Camera-type eye (tissue), 1 donor: ENCODE measurements at places on chromosomes 3 and 15. TPM values are rescaled to one million over a fixed set of nuclear protein-coding genes. Genes with fewer than 3 reads are reported as not detected.

The CCK gene
- total RNA-seq, result 5.6 TPM

The IL17RC gene
- total RNA-seq, result 28.1 TPM

The GHRL gene
- total RNA-seq, result not detected

The TTC21A gene
- 9.6 TPM for total RNA-seq

The PDCD7 gene
- 27.2 TPM for total RNA-seq

The GRK7 gene
- total RNA-seq, result 1.3 TPM

The FES gene
- 35.7 TPM for total RNA-seq

The VIPR1 gene
- 3.7 TPM for total RNA-seq

The CNTN4 gene
- 98.5 TPM for total RNA-seq

The SLC35G2 gene
- total RNA-seq, result 13.6 TPM
